Peyer's patch (tissue), 4 donors: ENCODE measurements at places on chromosomes 2 and 18. TPM values are rescaled to one million over a fixed set of nuclear protein-coding genes. Genes with fewer than 3 reads are reported as not detected.

- DNase-seq = no peak
Observed at GRCh38 chr2:168120730-168121129, 126.7 kb downstream of the STK39 start.

DNA sequence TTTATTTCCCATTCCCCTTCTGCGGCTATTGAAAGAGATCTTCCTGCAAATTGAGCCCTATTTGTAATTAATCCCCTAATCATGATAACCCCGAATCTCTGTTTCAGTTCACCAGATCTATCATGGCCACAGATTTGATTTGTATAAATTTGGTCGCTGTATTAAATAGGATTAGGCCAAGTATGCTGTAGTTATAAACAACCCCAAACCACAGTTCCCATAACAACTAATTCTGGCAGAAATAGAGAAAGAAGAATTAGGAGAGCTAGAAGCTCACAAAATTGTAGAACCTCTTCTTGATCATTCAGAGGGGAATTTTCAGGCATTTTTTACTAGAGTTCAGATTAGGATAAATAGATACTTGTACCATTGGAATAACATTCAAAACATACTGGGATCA lies 433.7 kb upstream of the TNP1 start:
- DNase-seq = no peak

GRCh38 chr2:43070030-43070429 lies 156.4 kb downstream of the ZFP36L2 start:
- no peak for DNase-seq

GRCh38 chr2:70854411-70854810 lies 18.8 kb upstream of the CD207 start:
- no peak for DNase-seq

GRCh38 chr2:32189011-32189410 lies 23.3 kb downstream of the SLC30A6 start:
- no peak for DNase-seq

GRCh38 chr2:207042841-207043240 lies 103.5 kb downstream of the CPO start:
- no peak for DNase-seq

DNA sequence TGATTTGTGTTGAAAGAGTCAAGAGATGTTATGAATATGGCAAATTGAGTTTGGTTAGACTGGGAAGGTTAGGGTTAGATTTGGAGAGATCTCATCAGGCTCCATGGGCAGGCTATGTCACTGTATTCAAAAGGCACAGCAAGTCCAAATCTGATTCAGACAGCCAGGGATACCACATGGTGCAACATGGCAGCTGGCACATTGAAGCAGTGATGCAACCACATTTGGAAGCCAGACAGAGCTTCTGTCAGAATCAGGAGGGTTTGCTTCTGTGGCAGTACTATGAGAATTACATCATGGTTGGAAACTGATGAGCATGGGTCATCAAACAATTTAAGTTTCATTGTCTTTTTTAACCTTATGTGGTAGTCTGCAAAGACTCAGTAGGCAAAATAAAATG lies 772.2 kb downstream of the SUCLG1 start:
- no peak for DNase-seq

GRCh38 chr2:104028061-104028460 lies 825.9 kb upstream of the POU3F3 start:
- no peak for DNase-seq

- no peak for DNase-seq
Observed at GRCh38 chr2:233371641-233372040, 17.3 kb downstream of the DGKD start.

DNA sequence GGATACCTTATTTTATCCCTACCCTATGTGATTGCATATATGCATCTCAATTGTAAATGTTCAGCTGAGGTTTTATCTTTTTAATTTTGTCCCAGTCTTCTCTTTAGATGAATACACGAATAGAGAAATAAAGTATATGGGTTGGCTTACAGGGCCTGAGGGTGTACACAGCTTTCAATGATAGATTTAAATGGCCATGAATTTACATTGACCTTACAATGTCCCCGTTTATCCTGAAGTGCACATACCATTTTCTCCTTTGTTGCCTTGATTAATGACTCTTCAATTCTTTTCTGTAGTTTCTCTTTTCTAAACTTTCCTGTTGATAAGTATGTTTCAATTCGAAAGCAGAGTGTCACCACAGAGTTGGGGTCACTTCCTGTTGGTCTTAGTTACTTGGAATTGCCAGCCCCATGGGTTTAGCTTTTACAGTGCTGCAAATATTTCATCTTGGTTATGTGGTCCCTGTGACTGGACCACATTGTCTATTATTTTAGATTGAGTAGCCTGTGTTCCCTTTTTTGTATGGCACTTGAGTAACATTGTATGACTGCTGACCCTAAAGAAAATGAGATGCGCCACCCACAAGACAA lies 1616.3 kb upstream of the ACVR2A start:
- DNase-seq = no peak

GRCh38 chr18:50151926-50152325 lies 43.0 kb downstream of the MYO5B start:
- DNase-seq = no peak

TMEM182 gene
- total RNA-seq = 1.1 TPM

SAG gene
- not detected for total RNA-seq

FBXO15 gene
- not detected for total RNA-seq

GALNT14 gene
- 19.2 TPM for total RNA-seq

TSHZ1 gene
- 12.4 TPM for total RNA-seq

IL36A gene
- total RNA-seq = not detected

UGT1A8 gene
- total RNA-seq = 2.5 TPM

ALK gene
- total RNA-seq = 1.3 TPM

CTIF gene
- total RNA-seq = 116 TPM
